ENCODE measurements at places on chromosomes 2 and 18. TPM values are rescaled to one million over a fixed set of nuclear protein-coding genes. Genes with fewer than 3 reads are reported as not detected.

VWA3B gene
- not detected for total RNA-seq

DNA sequence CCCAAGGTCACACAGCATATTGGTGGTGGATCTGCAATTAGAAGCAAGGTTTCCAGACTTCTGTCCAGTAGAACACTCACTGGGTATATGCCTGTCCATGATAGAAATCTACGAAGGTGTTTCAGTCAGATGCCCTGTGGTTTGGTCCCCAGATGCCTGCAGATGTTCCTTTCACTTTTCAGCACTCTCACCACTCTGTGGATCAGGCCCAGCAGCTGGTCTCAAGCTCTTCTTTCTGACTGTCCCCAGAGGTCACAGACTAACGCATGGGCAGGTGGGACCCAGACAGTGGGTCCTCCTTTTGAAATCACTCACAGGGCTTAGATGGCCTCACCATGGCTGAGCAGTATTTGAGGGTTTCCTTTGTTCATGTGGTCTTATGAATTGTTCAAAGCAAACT is 376.5 kb downstream of the ALK start:
- DNase-seq: no peak

GRCh38 chr18:24500766-24501165 is 40.3 kb downstream of the HRH4 start:
- no peak for DNase-seq

DNA sequence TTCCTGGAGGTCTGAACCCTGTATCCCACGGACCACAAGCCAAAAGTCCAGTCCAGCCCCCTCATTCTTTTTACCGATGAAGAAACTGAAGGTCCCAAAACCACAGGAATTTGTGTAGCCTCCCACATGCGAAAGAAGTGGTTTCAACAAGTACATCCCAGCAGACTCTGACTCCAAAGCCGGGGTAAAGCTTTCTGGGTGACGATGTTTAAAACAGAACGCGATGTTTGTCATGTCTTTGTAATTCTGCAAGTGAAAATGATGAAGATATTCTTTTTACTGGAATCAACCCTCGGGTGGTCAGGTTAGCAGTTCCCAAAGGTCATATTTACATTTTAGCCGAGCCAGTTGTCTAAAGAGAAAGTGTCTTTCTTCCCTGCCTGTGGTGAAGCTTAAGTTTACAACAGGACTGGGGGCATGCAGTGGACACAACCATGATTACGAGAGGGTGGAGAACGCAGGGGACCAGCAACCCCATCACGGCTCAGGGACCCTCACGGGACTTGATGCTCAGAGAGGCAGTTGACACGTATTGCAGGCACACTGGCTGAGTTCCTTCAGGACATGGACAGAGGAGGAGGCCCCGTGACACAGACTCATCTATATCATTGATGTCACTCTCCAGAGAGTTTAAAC is 17.8 kb upstream of the TMEM131 start:
- peak; percentile 66 for DNase-seq

- no peak for DNase-seq
These were observed 340.2 kb downstream of the FIGN start for GRCh38 chr2:163395602-163396001.

DNA sequence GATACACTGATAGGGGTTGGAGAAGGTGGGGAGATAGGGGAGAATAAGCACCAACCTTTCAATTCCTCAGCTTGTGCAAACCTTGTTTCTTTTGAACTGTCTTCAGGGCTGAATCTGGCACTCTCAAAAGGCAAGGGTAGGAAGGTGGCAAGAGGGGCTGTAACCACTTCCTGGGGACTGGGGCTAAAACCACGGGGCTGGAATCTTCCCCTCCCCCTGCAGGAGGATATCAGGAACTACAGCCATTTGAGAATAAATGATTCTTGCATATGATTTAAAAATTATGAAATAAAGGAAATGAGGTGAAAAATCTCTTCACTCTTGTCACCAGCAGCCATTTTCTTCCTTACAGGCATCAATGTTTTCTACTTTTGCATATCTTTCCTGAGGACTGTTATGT is 50.8 kb downstream of the ATOH8 start:
- DNase-seq: no peak

DNA sequence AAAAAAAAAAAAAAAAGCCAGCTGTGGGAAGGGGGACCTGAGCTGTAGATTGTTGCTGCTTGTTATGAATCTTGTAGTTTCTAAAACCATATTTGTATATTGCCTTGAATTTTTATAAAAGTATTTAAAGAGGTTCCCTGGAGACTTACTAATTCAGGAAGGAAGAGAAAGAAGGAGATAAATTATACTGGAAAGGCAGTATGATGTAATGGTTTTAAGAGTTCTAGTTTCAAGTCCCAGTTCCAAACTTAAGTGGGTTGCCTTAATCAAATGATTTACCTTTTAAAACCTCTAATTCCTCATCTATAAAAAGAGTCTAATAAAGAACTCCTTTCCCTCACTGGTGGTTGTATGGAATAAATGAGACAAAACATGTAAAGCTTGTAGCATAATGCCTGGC is 62.2 kb downstream of the PTRHD1 start:
- DNase-seq: no peak

- DNase-seq: no peak
These were observed 267.6 kb downstream of the METTL4 start for GRCh38 chr18:2303517-2304238.

GRCh38 chr2:191255271-191255670 is 10.1 kb downstream of the MYO1B start:
- DNase-seq: no peak

LRPPRC gene
- 63.9 TPM for total RNA-seq
